ENCODE measurements at places on chromosomes 7 and 10. TPM values are rescaled to one million over a fixed set of nuclear protein-coding genes. Genes with fewer than 3 reads are reported as not detected.

DNA sequence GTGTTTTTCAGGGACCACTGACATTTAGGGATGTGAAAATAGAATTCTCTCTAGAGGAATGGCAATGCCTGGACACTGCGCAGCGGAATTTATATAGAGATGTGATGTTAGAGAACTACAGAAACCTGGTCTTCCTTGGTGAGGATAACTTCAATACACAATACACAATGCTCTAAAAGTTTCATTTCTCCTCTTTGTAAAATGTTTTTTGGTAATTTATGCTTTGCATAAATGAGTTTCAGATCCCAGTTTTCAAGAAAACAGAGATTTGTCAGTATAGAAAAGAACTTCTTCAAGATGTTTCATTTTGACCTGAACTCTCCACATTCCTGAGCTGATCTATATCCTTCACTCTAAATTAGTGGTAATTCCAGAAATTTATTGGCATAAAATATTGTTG lies 14.2 kb downstream of the ZNF92 start:
- no peaks in the 10 kb centered on the region for H3K27me3 ChIP-seq
- DNase-seq, result no peak
- peaks cover 5% of the 10 kb centered on the region for H3K4me1 ChIP-seq
- no peak overlapping the region for H3K4me3 ChIP-seq
- no peak overlapping the region for H3K27ac ChIP-seq
- H3K36me3 ChIP-seq, result peaks cover 4% of the 10 kb centered on the region

DNA sequence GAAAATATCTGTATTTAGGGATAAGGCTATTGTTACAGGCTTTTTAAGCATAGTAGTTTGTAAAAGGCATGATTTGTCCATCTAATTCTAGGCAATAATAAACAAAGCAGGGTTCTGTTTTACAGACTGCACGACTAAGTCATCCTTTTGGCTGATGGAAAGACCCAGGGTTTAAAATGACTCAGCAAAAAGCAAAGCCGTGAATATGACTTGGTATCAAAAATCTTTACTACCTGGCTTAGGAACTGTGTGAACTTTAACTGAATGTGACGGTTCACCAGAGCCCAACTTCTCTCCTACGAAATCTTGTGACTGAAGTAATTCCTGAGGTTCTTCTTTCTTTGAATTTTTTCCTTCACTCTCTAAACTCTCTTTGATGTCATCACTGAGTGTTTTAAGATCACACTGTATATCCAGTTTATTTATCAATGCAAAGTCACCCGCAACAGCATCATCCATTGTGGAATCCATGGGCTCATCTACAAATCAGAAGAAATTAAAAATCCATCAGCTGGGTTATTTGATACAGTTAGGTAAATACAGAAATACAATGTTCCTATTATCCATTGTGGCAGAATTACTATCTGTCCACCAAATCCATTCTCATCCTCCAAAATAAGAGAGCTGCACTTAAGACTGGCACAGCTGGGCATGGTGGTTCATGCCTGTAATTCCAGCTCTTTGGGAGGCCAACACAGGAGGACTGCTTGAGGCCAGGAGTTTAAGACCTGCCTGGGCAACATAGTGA lies 17.0 kb downstream of the ATE1 start:
- H3K4me3 ChIP-seq, result no peak overlapping the region
- no peaks in the 10 kb centered on the region for H3K36me3 ChIP-seq
- no peak for DNase-seq
- peak overlapping the region; percentile 0 for H3K27ac ChIP-seq
- H3K4me1 ChIP-seq, result no peaks in the 10 kb centered on the region
- no peaks in the 10 kb centered on the region for H3K27me3 ChIP-seq

GRCh38 chr7:112018305-112019030 lies 187.7 kb downstream of the DOCK4 start:
- DNase-seq, result no peak
- no peaks in the 10 kb centered on the region for H3K36me3 ChIP-seq
- no peaks in the 10 kb centered on the region for H3K27me3 ChIP-seq
- no peak overlapping the region for H3K4me3 ChIP-seq
- H3K27ac ChIP-seq, result no peak overlapping the region

- no peaks in the 10 kb centered on the region for H3K36me3 ChIP-seq
- no peaks in the 10 kb centered on the region for H3K27me3 ChIP-seq
- peak; percentile 18 for DNase-seq
Measured at GRCh38 chr7:95972523-95972922, 200.2 kb downstream of the DYNC1I1 start.

DNA sequence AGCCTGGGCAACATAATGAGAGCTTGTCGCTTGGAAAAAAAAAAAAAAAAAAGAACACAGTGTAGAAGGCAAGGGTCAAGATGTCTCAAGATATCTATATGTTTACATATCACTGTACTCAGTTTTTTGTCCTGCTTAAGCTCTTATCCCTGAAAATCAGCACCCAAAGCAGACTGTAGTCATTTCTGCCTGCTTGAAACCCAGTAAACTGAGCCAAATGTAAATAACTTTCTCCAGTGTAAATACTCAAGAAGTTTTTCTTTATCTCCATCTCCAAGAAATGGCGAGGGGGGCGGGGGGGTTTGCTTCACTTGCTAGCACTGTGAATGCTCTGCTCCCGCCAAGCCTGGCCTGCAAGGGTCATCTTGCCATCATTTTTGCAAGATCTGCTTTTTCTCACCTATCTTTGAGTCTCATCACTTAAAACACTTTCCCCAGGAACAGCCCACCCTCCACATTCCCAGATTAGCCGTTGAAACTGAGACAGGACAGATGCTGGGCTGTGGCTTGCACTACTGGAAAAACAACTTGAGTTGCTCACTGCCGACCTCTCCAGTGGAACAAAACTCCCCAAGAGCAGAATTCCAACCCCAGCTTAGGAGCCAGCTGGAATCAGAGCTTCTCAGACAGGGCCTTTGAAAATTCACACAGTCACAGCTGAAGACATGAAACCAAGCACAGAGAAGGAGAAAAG lies 54.6 kb downstream of the AFAP1L2 start:
- peak; percentile 67 for DNase-seq
- H3K27ac ChIP-seq, result peak overlapping the region; percentile 53
- no peak overlapping the region for H3K4me3 ChIP-seq
- no peaks in the 10 kb centered on the region for H3K27me3 ChIP-seq
- H3K4me1 ChIP-seq, result peaks cover 17% of the 10 kb centered on the region

DNA sequence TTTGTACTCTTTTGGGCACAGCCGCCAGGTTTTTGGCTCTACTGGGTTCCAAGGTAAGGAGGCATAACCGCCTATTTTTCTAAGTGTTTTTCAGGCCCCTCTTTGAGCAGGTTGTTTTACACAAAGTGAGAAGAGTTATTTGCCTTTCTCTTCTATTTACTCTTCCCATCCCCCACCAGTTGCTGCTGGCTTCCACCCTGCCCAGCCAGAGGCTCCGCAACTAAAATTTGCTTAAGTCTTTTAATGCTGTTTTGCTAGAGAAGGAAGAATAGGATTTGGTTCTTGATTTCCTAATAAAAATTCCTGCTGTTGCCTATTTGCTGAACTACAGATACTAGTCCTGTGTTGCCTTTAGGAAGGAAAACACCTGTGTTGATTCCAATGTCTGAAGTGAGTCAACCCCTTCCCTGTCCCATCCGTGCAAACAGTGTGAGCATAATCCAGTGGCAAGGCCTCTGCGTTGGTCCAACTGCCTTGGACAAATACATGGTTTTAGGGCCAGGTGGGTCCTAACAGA lies 1.9 kb downstream of the PLA2G12B start:
- H3K4me3 ChIP-seq, result no peak overlapping the region
- H3K27me3 ChIP-seq, result no peaks in the 10 kb centered on the region
- H3K36me3 ChIP-seq, result no peaks in the 10 kb centered on the region
- H3K4me1 ChIP-seq, result no peaks in the 10 kb centered on the region

Gene TMEM184A
- 23.4 TPM for total RNA-seq

DNA sequence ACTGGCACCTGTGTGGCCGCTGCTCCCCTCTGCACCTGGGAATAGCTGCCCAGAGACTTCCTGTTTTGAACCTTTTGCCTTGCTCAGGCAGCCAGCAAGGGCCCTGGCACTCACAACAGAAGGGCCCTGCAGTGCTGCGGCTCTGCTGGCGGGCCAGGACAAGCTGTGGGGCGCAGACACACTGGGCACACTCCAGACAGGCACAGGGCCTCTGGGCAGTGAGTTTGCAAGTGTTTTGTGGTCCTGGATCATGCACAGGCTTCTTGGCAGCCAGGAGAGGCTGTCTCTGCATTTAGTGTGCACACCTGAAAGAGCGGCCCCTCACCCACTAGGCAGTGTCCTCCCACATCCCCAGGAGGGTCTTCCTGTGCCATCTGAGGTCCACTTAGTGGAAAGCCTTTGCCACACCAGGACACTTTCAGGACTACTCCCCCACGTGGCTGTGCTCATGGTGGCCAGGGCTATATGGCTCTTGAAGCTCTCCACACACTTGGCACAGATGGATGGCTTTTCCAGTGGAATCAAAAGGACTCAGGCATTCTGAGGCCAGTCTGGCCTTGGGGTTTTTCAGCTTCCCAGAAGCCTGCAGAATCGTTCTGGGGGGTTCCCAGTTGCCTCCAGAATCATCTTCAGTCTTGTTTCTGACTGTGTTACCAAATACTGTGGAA lies 5.0 kb upstream of the ATP6V0E2 start:
- H3K27ac ChIP-seq, result no peak overlapping the region
- H3K36me3 ChIP-seq, result no peaks in the 10 kb centered on the region
- no peak overlapping the region for H3K4me3 ChIP-seq
- no peaks in the 10 kb centered on the region for H3K4me1 ChIP-seq
- no peaks in the 10 kb centered on the region for H3K27me3 ChIP-seq
- DNase-seq, result no peak

Gene NUTM2D
- total RNA-seq, result 5.0 TPM

GRCh38 chr7:50166997-50167965 lies 74.2 kb upstream of the ZPBP start:
- no peaks in the 10 kb centered on the region for H3K4me1 ChIP-seq
- no peak overlapping the region for H3K4me3 ChIP-seq
- H3K27me3 ChIP-seq, result no peaks in the 10 kb centered on the region
- H3K36me3 ChIP-seq, result no peaks in the 10 kb centered on the region
- DNase-seq, result no peak

Gene PRKRIP1
- total RNA-seq, result 33.8 TPM

DNA sequence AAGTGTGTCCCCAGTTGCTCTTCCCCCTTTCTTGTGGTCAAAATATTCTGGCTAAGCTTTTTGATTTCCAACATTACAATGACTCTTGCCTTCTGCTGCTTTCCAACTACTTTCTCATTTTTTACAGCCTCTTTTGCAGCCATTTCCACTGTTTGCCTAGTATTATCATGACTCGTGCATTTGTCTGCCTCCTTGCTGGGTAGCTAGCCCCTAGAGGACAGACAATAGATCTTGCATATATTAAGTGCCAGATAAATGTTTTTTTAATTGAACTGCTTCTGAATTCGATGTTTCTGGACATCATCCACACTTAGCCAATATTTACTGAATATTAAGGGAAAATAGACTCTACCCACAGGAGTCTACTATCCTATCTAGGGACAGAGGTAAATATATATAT lies 124.5 kb downstream of the POU6F2 start:
- no peaks in the 10 kb centered on the region for H3K36me3 ChIP-seq
- no peaks in the 10 kb centered on the region for H3K27me3 ChIP-seq
- DNase-seq, result no peak
- H3K27ac ChIP-seq, result no peak overlapping the region
- H3K4me1 ChIP-seq, result no peaks in the 10 kb centered on the region

DNA sequence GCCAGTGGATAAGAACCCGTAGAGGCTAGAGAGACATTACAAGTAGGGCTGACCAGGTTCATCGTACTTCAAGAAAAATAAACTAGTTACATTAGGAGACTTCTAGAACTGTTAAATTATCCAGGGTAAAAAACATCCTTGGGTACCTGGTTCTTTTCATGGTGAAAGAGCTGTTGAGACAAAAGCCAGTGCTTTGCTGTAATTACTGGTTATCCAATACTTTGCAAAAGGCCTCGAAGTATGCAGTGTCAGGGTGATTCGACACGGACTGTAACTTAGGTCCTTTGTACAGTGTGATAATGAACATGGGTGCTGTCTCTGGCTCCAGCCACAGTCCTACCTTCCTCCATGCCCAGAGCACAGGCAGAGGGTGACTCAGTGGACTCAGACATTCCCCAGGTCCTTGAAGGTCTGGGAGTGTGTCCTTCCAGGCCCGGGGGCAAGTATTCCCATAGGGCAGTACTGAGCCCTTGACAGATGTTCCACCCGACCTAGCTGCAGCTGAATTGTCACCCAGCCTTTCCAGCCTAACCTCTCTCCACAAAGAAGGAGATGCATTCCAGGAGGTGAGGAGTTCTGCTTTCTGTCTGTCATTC lies 123.6 kb upstream of the TMEM72 start:
- no peak overlapping the region for H3K4me3 ChIP-seq
- peaks cover 14% of the 10 kb centered on the region for H3K4me1 ChIP-seq
- no peak for DNase-seq
- no peaks in the 10 kb centered on the region for H3K27me3 ChIP-seq

GRCh38 chr7:151796091-151796870 lies 80.6 kb downstream of the PRKAG2 start:
- no peak overlapping the region for H3K4me3 ChIP-seq
- peak overlapping the region; percentile 34 for H3K27ac ChIP-seq
- no peaks in the 10 kb centered on the region for H3K4me1 ChIP-seq
- peak; percentile 41 for DNase-seq

GRCh38 chr10:126214679-126215078 lies 173.6 kb downstream of the ADAM12 start:
- peaks cover 8% of the 10 kb centered on the region for H3K4me1 ChIP-seq
- H3K27me3 ChIP-seq, result no peaks in the 10 kb centered on the region
- no peak for DNase-seq
- no peak overlapping the region for H3K4me3 ChIP-seq

- no peaks in the 10 kb centered on the region for H3K27me3 ChIP-seq
- H3K27ac ChIP-seq, result peak overlapping the region; percentile 9
- H3K4me3 ChIP-seq, result no peak overlapping the region
- peaks cover 12% of the 10 kb centered on the region for H3K4me1 ChIP-seq
- H3K36me3 ChIP-seq, result no peaks in the 10 kb centered on the region
Measured at GRCh38 chr10:60135020-60135419, 228.7 kb upstream of the CCDC6 start.

DNA sequence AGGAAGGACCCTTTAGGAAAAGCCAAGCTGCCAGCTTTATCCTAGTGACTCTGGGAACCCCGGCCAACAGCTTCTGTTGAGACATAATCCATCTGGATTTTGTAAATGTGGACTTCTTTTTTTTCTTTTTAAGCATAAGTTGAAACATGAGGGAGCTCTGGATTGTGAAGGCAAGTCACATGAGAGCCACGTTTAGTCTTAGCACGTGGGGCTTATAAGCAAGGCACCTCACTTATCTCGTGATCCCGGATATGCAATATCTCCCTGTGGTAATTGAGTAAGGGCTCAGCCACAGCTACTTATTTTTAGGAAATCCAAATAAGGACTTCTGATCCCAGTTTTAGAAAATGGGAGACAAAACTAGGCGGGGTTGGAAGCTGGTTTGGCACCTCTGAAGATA lies 111.2 kb upstream of the PTN start:
- no peaks in the 10 kb centered on the region for H3K4me1 ChIP-seq
- DNase-seq, result peak; percentile 61
- H3K27ac ChIP-seq, result peak overlapping the region; percentile 30
- no peaks in the 10 kb centered on the region for H3K27me3 ChIP-seq

Gene TRIM50
- total RNA-seq, result 9.8 TPM

Data from hepatocyte (in vitro differentiated cells).